Stimulated activated CD8-positive, alpha-beta memory T cell treated with anti-CD3 and anti-CD28 coated beads, Interleukin-12 subunit alpha, Interleukin-12 subunit beta, amount 100 ng/mL, for 1 hour (primary cell): ENCODE measurements at places on chromosomes 16 and 17.
A peak's percentile ranks its signal among the peaks of the same experiment; 100 is the strongest.

DNA sequence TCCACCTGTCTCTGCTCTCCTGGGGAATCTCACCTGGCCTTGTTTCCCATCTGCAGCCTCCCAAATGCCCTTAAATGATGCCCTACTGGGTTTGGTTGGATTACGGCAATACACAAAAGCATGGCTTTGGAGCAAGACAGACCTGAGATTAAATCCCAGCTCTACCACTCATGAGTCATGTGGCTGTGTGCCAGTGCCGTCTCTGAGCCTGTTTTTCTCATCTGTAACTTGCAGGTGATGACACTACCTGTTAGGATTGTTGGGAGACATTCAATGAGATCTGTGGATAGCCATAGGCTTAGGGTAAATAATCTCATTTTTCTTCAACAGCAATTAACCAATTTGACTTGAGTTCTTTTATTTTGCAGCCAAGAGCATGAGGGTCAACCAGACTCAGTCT, 240.3 kb downstream of the MAF start:
- no peak for DNase-seq

GRCh38 chr16:28149011-28149888, 62.5 kb downstream of the XPO6 start:
- DNase-seq, result no peak

DNA sequence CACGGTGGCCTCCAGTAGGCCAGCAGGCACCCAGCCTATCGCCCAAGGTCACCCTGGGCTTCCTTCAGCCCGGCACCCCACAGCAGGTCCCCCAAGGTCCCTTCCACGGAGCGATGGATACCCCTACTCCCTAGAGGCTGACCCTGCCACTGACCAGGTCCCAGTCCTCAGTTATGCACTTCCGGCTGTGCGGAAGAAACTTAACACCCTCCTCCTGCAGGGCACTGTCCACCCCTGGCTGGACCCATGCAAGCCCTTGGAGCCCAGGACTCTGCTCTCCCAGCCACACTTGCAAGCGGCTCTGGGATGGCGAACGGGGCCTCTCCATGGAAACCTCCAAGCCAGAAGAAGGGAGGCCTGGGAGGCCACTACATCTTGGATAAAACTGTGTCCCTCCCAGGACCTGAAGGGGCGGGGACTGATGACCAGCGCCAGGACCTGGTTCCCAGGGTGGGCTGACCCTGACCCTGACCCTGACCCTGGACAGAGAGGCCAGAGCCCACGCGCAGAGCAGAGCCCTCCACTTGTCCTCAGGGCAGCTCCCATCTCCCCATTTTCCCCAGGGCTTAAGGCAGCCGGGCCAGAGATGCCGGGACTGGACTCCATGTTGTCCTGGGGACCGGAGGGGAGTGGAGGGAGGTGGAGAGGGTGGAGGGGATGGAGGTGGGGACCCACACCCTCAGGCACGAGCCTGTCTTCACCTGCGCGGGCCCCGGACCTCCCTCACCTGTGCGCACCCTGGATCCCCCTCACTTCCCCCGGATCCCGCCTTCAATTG, 734 bp downstream of the CEP131 start:
- no peak for DNase-seq

- DNase-seq, result no peak
Measured at GRCh38 chr17:4270736-4271135, 7.0 kb upstream of the ANKFY1 start.

- DNase-seq, result no peak
Measured at GRCh38 chr16:88391144-88391850, 8.5 kb downstream of the ZNF469 start.

- DNase-seq, result no peak
Measured at GRCh38 chr17:930258-930657, 49.3 kb downstream of the NXN start.

DNA sequence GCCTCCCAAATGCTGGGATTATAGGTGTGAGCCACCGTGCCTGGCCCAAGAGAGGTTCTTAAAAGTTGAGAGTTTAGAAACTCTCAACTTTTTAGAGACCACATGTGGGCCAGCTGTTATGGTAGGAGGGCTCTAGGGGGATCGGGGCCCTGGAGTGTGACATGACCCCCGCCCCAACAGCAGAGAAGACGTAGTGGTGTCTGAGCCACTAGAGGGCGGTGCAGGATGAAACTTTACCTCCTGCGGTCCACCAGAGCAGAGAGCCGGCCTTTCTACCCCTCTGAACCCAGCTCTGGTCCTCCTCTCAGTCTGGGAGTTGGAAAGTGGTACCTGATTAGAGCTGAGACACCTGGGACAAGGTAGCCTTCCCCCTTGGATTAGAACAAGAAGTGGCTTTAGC, 7.4 kb downstream of the CDK5RAP3 start:
- peak; percentile 16 for DNase-seq

- DNase-seq, result no peak
Measured at GRCh38 chr16:66211651-66212050, 154.8 kb upstream of the CDH5 start.
